Hepatic stellate cell (primary cell): ENCODE measurements at places on chromosomes 12 and 14.

GRCh38 chr12:31020385-31021166, 53.1 kb upstream of the DDX11 start:
- no peak for DNase-seq

GRCh38 chr14:30332374-30332773, 226.6 kb upstream of the G2E3 start:
- no peak for DNase-seq

GRCh38 chr12:123436017-123436964, at the start of gene RILPL2:
RILPL2 (minus strand) TSS chr12:123436684; CDS start chr12:123436420, 264 bp downstream.
- DNase-seq = peak; percentile 94

- no peak for DNase-seq
Measured at GRCh38 chr14:28830115-28830534, 63.5 kb downstream of the FOXG1 start.

DNA sequence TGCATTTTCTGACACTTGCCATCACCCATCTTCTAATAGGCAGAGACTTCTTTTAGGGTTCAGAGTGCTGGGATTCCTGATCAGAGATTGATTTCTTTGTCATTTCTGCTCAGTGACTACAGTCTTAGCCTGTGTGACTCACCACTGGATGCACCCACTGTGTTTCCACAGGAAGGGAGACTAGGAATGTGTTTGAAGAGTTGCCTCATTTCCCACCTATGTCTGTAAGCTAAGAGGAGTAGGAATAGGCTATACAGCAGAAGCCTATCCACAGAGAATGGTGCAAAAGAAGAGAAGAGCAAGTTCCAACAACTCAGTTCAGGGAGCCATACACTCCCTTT, 60.2 kb upstream of the ACTN1 start:
- DNase-seq = peak; percentile 55

GRCh38 chr12:12837813-12838153, 24.6 kb downstream of the DDX47 start:
- no peak for DNase-seq
